Thoracic aorta (tissue), 2 donors: ENCODE measurements at places on chromosomes 4 and X.

DNA sequence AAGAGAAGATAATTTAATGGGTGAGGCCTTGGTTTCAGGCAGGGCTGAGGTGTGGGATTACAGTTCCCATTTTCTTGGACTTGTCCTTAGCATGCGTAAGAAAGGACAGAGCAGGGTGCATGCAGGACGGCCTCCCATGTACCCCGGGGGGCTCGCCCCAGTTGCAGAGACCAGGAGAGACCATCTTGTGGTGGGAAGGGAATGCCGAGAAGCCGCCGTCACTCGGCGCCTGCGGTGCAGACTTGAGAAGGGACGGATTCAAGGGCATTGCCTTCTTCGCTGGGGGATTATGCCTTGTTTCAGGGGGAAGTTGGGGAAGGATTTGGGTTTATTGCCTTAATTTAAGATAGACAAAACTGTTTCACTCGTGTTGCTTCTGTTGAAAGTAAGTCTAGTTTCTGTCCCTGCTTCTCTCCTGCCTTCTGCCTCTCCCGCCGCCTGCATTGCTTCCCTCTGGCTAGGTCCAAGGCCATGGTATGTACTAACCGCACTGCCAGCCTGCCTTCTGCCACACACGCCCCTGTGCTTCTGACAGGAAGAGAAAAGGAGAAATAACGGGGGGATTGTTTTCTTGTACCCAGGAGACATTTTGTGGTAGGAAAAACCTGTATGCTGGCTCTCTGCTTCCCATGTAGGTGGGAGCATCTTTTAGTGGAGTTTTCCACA is 175.9 kb downstream of the DCLK2 start:
- no peak for DNase-seq
- H3K4me3 ChIP-seq: no peak overlapping the region
- H3K36me3 ChIP-seq: peaks cover 4% of the 10 kb centered on the region

GRCh38 chrX:16828124-16828908 is 41.8 kb downstream of the RBBP7 start:
- H3K4me3 ChIP-seq: no peak overlapping the region
- peaks cover 17% of the 10 kb centered on the region for H3K4me1 ChIP-seq
- H3K27ac ChIP-seq: peak overlapping the region; percentile 68

GRCh38 chr4:171924746-171925376 is 111.7 kb downstream of the GALNTL6 start:
- DNase-seq: no peak
- no peaks in the 10 kb centered on the region for H3K27me3 ChIP-seq
- H3K4me1 ChIP-seq: no peaks in the 10 kb centered on the region

DNA sequence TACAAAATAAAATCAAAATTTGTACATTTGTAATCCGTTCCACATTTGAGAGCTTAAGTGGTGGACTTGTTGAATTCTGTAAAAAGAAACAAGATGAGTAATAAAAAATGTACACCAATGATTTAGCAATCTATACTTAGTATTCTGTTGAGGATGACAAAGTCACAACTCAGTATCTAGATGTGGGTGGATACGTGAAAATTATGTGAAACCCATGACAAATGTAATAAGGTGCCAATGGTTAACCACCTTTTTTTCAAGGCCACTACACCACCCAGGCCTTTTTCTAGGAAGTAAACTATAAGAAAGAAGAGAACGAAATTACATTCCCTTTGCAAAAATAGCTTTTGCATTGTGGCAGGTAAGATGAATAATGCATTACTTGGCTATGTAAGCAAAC is 77.0 kb downstream of the ATP8A1 start:
- H3K4me1 ChIP-seq: no peaks in the 10 kb centered on the region
- DNase-seq: no peak
- no peak overlapping the region for H3K27ac ChIP-seq
- H3K4me3 ChIP-seq: no peak overlapping the region
- H3K36me3 ChIP-seq: peaks cover 2% of the 10 kb centered on the region

GRCh38 chrX:150525061-150525919 is 43.1 kb upstream of the MTM1 start:
- H3K27ac ChIP-seq: peak overlapping the region; percentile 17
- no peak overlapping the region for H3K4me3 ChIP-seq
- no peak for DNase-seq
- H3K27me3 ChIP-seq: no peaks in the 10 kb centered on the region
- no peaks in the 10 kb centered on the region for H3K4me1 ChIP-seq

- H3K4me1 ChIP-seq: no peaks in the 10 kb centered on the region
- no peaks in the 10 kb centered on the region for H3K27me3 ChIP-seq
- no peak for DNase-seq
- no peaks in the 10 kb centered on the region for H3K36me3 ChIP-seq
- no peak overlapping the region for H3K27ac ChIP-seq
- H3K4me3 ChIP-seq: no peak overlapping the region
Measured at GRCh38 chrX:70592091-70592490, 147.5 kb downstream of the DLG3 start.

DNA sequence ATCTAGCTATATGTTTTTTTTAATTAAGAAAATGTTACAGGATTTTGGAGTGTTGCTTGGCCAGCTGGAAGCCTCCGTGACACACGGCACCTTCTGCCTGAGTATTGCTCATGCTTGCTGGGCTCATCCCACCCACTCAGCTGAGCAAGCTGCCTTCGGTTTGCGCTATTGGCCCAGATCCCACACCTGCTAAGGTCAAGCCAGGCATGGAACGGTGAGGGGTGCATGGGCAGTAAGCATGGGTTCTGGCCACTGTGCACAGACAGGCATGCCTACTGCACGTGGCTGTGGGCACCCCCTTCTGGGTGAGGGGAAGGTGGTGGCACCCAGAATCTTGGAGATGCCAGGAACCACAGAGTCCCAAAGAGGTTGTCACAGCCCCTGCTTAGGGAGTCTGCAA is 1178.4 kb upstream of the PCDH7 start:
- H3K36me3 ChIP-seq: no peaks in the 10 kb centered on the region
- H3K27ac ChIP-seq: no peak overlapping the region
- H3K4me1 ChIP-seq: no peaks in the 10 kb centered on the region
- no peak overlapping the region for H3K4me3 ChIP-seq
- H3K27me3 ChIP-seq: no peaks in the 10 kb centered on the region

- H3K4me3 ChIP-seq: no peak overlapping the region
- H3K36me3 ChIP-seq: no peaks in the 10 kb centered on the region
- no peaks in the 10 kb centered on the region for H3K4me1 ChIP-seq
- H3K27ac ChIP-seq: no peak overlapping the region
Measured at GRCh38 chr4:17690898-17691297, 76.5 kb downstream of the MED28 start.
